ENCODE measurements at places on chromosomes 1 and 21.

GRCh38 chr21:45102391-45102932, 28.1 kb downstream of the ADARB1 start:
- peak; percentile 91 for DNase-seq

- no peak for DNase-seq
Observed at GRCh38 chr1:157595356-157595755, 2.5 kb downstream of the FCRL4 start.

- no peak for DNase-seq
Observed at GRCh38 chr1:206812471-206812870, 40.2 kb upstream of the IL10 start.

DNA sequence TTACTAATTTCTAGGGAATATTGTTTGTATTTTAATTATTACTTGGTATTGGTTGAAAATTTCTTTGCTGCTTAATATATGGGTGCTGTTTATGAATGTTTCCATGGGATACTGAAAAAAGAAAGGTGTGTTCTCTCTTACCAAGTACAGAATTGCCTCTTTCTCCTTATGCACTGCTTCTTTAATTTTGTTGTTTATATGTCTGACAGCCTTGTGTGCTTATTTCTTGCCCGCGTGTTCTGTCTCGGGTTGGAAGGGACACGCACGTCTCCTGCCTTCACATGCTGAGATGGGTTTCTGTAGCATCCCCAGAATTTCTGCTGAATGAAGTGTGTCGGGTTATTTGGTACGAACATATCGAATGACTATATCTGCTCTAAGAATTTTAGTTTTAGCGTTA, 51.1 kb downstream of the AGPAT3 start:
- no peak for DNase-seq

- DNase-seq = no peak
Observed at GRCh38 chr1:18200136-18200717, 92.6 kb downstream of the IGSF21 start.

GRCh38 chr1:214351551-214352277, 70.8 kb downstream of the SMYD2 start:
- DNase-seq = no peak

DNA sequence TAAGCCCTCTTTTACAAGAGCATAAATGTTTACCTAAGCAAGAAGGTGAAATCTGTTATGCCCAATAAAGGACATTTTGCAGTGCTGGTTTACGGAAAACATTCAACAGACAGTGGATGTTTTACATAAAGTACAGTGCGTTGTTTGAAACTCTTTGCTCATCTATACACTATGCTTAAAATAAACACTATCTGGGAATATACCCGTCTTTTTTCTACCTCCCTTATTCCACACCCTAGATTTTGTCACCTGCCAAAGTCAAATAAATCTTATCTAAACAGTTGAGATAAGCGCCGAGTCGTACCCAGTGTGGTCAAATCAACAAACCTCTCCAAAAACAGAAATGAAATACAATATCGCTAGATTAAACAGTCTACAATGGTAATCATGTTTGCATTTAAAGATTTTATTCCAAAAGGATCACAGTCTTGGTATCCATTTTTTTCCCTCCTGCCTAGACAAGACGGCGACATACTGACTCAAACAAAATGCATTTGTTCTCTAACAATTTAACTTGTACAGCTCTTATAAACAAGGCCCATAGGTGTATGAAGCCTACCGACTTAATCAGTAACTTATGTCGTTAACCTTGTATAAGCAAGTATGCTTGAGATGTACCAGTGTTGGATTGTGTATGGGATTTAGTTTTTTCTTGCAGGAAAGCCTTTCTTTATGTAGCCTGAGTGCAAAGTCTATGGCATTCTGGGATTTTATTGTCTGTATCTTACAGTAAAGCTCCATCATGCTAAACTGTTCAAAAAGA, 189.1 kb downstream of the FMN2 start:
- DNase-seq = no peak

DNA sequence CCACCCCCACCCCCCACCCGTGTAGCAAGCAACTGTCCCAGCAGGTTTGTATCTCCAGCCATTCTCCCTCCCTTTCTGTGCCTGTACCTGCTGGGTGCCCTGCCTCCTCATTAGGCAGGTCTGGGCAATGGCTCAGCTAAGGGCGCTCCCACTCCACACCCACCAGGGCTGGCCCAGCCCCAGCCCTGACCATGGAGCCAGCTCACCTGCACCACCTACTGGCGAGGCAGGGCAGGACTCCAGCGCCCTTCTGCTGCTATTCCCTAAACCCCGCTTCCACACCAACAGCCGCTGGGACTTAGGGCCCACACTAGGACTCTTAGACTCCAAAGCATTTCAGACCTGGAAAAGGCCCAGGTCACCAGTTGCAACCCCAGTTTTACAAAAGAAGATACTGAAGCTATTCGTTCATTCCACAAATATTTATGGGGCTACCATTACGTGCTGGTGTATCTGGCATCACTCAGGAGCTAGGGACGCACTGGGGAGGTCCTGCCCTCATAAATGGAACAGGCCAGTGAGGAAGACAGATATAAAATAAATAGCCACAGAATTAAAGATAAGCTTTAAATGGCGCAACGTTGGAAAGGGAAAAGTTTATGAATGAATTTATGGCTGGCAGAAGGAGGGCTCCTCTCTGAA, 24.0 kb downstream of the PGLYRP3 start:
- peak; percentile 32 for DNase-seq

DNA sequence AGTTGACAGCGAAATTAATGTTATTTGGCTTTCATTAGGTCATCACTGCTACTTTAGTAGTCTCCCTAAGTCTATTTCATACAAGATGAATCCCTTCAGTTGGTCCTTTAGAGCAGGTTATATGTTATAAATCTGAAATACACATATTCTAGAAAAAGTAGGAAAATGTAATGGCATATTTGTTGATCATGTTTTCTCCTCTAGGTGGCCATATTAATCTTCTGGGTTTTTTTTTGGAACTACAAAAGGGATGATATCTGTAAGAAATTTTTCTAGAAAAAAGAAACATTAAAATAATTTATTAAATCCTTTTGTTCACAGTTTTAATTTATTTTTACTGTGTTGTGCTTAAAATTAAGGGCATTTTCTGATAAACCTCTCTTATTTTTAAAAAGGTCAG, 87.9 kb downstream of the SYT14 start:
- DNase-seq = no peak

DNA sequence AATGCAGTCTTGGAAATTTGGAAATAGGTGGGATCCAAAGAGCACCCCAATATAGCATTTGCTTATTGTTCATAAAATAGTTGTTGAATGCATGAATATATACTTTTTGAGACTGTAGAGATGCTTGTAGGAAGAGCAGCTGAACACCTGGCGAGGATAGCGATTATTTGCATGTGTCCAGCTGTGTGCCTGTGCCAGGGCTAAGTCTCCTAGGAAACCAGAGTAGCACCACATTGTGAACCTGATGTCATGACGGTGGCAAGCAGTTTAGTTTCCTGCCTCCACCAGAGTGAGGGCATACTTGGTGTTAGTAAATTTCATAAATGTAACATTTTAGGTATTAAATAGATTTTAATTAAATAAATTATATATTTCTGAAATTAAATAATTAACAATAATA, 37.3 kb upstream of the IRF2BP2 start:
- DNase-seq = no peak

DNA sequence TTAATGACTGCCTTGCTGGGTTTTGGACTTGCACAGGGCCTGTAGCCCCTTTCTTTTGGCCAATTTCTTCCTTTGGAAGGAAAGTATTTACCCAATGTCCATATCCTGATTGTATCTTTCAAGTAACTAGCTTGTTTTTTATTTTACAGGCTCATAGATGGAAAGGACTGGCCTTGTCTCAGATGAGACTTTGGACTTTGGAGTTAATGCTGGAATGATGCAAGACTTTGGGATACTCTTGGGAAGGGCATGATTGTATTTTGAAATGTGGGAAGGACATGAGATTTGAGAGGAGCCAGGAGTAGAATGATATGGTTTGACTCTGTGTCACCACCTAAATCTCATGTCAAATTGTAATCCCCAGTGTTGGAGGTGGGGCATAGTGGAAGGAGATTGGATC, 140.1 kb downstream of the C1orf94 start:
- DNase-seq = no peak

DNA sequence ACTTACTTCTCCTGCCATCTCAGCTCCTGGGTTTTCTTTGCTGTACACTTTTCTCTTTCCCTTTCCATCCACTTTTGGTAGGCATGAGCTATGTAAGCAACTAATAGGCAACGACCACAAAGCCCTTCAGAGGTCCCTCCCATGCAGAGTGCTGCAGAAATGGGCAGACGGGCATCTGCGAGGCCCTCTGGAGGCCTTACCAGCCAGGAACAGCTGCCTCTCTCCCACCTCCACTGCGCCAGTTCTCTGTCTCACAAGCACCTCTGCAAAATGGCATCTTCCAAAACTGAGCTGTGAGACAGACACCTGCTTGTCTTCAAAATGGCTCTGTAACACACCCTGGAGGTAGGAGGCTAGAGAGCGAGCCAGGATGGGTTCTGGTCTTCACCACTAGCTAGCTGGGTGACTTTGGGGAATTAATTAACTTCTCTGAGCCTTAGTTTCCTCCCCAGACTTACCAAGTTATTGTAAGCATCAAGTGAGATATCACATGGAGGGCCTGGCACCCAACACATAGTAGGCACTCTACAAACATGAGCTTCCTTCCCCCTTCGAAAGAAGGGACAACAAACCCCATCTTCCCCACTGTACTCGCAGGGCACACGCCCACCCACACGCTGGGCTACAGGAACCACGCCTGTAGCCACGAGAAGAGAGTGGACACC, 62.0 kb downstream of the BCAR3 start:
- DNase-seq = peak; percentile 50
